ENCODE measurements at places on chromosomes 4 and X. TPM values are rescaled to one million over a fixed set of nuclear protein-coding genes. Genes with fewer than 3 reads are reported as not detected.

- H3K36me3 ChIP-seq, result no peaks in the 10 kb centered on the region
- DNase-seq, result no peak
- no peaks in the 10 kb centered on the region for H3K4me1 ChIP-seq
- H3K4me3 ChIP-seq, result peak overlapping the region; percentile 89
- no peaks in the 10 kb centered on the region for H3K27me3 ChIP-seq
These were observed 635 bp upstream of the PHF8 start for GRCh38 chrX:54044877-54045338.

Gene GPRASP3
- 7.0 TPM for total RNA-seq

DNA sequence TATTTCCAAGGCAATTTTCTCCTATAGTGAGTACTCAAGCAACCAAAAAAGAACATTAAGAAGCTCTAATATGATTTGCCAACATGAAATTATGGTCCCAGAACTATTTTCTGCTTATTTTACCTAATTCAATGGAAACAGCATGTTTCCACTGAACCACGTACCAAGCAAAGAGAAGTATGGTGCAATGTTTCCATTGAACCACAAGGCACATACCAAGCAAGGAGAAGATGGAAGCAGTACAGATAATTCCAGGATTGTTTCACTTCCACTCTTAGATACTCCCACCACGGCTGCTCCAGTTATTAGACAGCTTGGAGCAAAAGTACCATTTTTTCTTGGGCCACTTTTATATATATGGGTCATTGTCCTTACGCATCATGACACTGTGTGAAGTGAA lies 164.9 kb downstream of the RNF150 start:
- H3K36me3 ChIP-seq, result no peaks in the 10 kb centered on the region
- H3K27me3 ChIP-seq, result no peaks in the 10 kb centered on the region
- H3K4me1 ChIP-seq, result peaks cover 4% of the 10 kb centered on the region
- H3K27ac ChIP-seq, result no peak overlapping the region

DNA sequence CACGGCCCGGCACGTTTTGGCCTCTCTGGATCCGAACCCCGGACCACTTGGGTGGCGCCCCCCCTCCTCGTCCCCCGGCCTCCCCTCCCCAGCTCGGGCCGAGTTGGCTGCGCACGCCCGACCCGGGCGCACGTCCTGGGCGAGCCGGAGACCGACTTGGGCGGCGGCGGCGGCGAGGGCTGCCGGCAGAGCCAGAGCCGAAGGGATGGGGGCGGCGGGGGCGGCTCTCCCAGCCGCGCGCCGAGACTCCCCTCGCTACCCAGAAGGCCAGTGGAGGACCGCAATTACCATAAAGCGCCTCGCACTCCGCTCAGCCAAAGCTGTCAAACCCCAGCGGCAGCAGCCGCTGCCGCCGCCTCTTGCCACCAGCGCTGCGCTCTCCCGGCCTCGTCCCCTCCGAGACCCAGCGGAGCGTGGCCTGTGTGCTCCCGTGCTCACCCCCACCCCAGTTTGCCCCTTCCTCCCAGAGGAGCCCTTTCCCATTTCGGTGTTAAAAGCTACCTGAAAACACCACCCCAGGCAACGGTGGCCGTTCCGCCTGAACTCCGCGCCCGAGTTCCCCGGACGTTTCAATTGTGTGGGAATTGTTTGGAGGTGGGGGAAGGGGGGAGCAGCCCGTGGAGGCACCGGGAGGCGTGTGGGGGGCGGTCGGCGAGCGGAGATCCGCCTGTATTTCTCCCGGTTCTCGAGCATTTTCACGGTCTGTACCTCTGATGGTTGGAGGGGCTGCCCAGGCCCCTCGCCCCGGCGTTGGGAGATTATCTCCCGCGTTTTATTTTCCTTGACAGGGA lies 701 bp upstream of the BCOR start:
- DNase-seq, result no peak
- H3K4me1 ChIP-seq, result peaks cover 16% of the 10 kb centered on the region
- H3K27me3 ChIP-seq, result no peaks in the 10 kb centered on the region
- peak overlapping the region; percentile 91 for H3K27ac ChIP-seq

GRCh38 chrX:48890296-48890925 lies 7.2 kb downstream of the TIMM17B start:
- no peak overlapping the region for H3K27ac ChIP-seq
- DNase-seq, result no peak
- no peaks in the 10 kb centered on the region for H3K36me3 ChIP-seq
- peaks cover 10% of the 10 kb centered on the region for H3K4me1 ChIP-seq

DNA sequence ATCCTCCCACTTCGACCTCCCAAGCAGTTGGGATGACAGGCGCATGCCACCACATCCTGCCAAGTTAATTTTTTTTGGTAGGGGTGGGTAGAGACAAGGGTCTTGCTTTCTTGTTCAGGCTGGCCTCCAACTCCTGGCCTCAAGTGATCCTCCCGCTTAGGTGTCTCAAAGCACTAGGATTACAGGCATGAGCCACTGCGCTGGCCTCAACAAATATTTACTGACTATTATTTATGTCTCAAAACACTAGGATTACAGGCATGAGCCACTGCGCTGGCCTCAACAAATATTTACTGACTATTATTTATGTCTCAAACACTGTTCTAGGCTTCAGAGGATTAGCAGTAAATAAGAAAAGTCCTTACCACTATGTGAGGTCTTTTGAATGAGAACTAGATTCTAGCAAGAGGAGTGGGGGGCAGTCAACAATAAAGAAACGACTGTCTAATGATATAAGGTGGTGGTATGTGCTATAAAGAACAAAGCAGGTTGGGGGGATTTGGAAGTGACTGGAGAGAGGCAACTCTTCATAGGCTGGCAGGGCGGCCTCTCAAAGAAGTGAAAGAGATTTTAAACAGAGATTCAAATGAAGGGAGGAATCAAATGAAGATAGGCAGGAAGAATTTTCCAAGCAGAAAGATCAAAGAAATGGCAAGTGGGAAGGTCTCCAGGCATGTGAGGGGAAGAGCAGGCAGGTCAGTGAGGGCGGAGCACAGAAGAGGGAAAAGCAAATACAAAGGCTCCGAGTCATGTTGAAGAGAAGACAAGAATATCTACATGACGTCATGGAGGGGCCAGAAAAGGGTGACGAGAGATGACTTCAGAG lies 12.7 kb upstream of the ACSL1 start:
- DNase-seq, result no peak
- no peak overlapping the region for H3K4me3 ChIP-seq
- H3K4me1 ChIP-seq, result no peaks in the 10 kb centered on the region

Gene ADH1A
- 0.99 TPM for total RNA-seq

DNA sequence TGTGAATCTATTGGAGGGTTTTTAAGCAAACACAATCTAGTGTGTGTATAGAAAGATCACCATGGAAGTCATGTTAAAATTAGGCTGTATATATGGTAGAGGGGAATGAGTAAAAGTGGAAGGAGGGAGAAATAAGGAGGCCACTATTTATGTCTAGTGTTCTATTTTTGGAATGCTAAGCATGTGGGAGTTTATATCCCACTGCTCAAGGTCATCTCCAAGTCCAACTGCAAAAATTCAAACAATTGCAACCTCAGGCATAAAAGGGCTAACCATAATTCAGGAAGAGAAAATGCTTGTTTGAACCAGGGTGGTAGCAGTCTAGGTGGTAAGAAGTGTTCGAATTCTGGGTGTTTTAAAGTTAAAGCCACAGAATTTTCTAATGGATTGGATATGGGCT lies 39.2 kb downstream of the SERPINA7 start:
- no peak overlapping the region for H3K27ac ChIP-seq
- DNase-seq, result no peak
- H3K4me3 ChIP-seq, result no peak overlapping the region
- H3K27me3 ChIP-seq, result no peaks in the 10 kb centered on the region
- H3K36me3 ChIP-seq, result no peaks in the 10 kb centered on the region

Gene ODAM
- total RNA-seq, result not detected

- H3K27ac ChIP-seq, result no peak overlapping the region
- DNase-seq, result no peak
- no peaks in the 10 kb centered on the region for H3K27me3 ChIP-seq
- no peaks in the 10 kb centered on the region for H3K36me3 ChIP-seq
These were observed 20.8 kb downstream of the HMX1 start for GRCh38 chr4:8850830-8851188.

GRCh38 chr4:526189-526909 lies 27.3 kb downstream of the PIGG start:
- H3K27ac ChIP-seq, result no peak overlapping the region
- DNase-seq, result no peak
- H3K4me1 ChIP-seq, result no peaks in the 10 kb centered on the region

Gene FAM184B
- not detected for total RNA-seq

- no peaks in the 10 kb centered on the region for H3K27me3 ChIP-seq
- H3K4me1 ChIP-seq, result no peaks in the 10 kb centered on the region
- no peak overlapping the region for H3K4me3 ChIP-seq
- H3K36me3 ChIP-seq, result no peaks in the 10 kb centered on the region
These were observed 35.3 kb downstream of the ARFIP1 start for GRCh38 chr4:152815078-152815477.

GRCh38 chr4:9762823-9763475 lies 18.5 kb upstream of the DRD5 start:
- no peaks in the 10 kb centered on the region for H3K27me3 ChIP-seq
- no peak overlapping the region for H3K4me3 ChIP-seq
- no peaks in the 10 kb centered on the region for H3K36me3 ChIP-seq
- no peak for DNase-seq

DNA sequence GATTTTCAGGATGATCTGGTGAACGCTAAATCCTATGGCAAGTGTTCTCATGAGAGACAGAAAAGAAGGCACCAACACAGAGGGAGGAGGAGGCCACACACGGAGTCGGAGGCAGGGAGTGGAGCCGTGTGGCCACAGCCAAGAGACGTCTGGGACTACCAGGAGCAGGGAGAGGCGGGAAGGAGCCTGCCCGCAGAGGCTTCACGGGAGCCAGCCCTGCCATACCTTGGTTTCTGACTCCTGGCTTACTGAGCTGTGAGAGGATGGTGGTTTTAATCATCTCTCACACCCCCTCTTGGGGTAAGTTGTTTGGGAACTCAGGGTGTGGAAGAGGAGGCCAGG lies 33.5 kb upstream of the GPR78 start:
- H3K27ac ChIP-seq, result no peak overlapping the region
- no peak for DNase-seq
- no peaks in the 10 kb centered on the region for H3K4me1 ChIP-seq
- no peaks in the 10 kb centered on the region for H3K36me3 ChIP-seq
- H3K27me3 ChIP-seq, result no peaks in the 10 kb centered on the region
- H3K4me3 ChIP-seq, result no peak overlapping the region

DNA sequence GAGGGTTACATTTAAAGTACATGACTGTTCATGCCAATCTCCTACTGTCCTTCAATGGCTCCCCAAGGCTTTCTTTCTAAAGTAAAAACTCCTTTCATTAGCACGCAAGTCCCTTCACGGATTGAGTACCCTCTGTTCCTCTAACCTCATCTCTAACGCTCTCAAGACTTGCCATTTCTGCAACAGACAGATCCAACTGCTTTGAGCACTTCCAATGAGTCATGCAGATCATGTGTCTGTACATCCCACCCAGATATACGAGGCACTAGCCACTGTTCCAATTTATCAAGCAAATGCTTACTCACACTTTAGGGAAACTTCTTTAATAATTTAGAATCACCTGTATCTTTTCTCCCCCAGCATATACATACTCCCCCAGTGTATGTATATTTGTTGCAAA lies 332.5 kb upstream of the ZFP42 start:
- no peaks in the 10 kb centered on the region for H3K27me3 ChIP-seq
- H3K4me1 ChIP-seq, result peaks cover 7% of the 10 kb centered on the region
- no peak overlapping the region for H3K4me3 ChIP-seq
- H3K27ac ChIP-seq, result no peak overlapping the region
- no peaks in the 10 kb centered on the region for H3K36me3 ChIP-seq

Gene VEGFD
- 3.0 TPM for total RNA-seq

DNA sequence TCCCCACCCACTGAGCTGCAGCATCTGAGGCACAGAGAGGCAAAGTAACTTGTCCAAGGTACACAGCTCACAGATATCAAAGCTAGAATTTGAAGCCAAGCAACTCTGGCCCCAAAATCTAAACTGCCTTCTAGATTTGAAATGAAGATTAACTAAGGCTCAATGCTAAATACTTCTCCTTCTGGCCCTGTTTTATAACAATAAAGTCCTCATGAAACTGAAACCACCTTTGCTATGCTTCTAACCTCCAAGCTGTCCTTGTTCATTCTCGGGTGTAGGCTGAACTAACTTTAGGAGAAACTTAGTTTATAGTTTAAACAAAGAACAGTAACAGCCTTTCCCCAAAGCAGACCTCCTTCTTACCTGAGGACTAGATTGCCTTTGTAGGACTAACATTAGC lies 93.6 kb downstream of the DCTD start:
- DNase-seq, result no peak
- no peak overlapping the region for H3K27ac ChIP-seq
- no peaks in the 10 kb centered on the region for H3K4me1 ChIP-seq
- no peak overlapping the region for H3K4me3 ChIP-seq

Gene SUPT20HL1
- not detected for total RNA-seq

DNA sequence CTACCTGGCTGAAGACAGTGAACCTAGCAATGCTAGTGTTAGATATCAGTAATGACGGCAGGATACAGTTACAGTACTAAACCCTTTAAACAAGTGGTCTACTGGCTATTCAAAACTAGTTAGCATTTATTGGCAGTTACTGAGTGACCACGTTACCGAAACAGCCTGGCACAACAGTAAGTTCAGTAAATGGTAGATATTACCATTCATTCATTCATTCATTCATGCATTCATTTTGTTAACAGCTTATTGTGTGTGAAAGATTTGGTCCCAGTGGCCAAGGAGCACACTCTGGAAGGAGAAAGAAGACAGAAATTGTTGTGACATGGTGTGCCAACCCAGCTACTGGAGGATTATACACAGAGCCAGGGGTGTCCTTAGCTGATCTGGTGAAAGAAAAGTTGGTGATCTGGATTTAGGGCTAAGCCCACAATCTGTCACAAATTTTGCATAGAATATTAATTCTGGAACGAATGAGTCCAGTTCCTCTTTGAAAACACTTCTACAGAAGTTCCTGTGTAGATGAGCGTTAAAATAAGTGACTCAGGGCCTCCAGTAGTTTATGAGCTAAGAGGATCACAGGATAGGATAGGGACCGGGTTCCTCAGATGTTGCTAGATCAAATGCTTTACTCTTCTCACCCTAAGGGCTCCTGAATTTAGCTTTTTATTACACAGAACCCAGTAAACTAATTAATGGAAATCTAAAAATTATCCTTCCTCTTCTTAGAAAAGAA lies 179.1 kb downstream of the CBR4 start:
- H3K4me1 ChIP-seq, result peaks cover 7% of the 10 kb centered on the region
- no peak for DNase-seq
- no peaks in the 10 kb centered on the region for H3K27me3 ChIP-seq
- peak overlapping the region; percentile 94 for H3K27ac ChIP-seq
- H3K36me3 ChIP-seq, result no peaks in the 10 kb centered on the region

GRCh38 chr4:167359711-167360110 lies 125.4 kb upstream of the SPOCK3 start:
- H3K27ac ChIP-seq, result no peak overlapping the region
- H3K4me3 ChIP-seq, result no peak overlapping the region
- H3K4me1 ChIP-seq, result no peaks in the 10 kb centered on the region
- DNase-seq, result no peak

GRCh38 chrX:123807835-123808416 lies 51.9 kb upstream of the XIAP start:
- no peaks in the 10 kb centered on the region for H3K27me3 ChIP-seq
- no peak overlapping the region for H3K27ac ChIP-seq
- DNase-seq, result no peak
- H3K4me3 ChIP-seq, result no peak overlapping the region
- H3K36me3 ChIP-seq, result no peaks in the 10 kb centered on the region
- H3K4me1 ChIP-seq, result no peaks in the 10 kb centered on the region

Gene MGARP
- 4.2 TPM for total RNA-seq

Gene STARD8
- total RNA-seq, result 15.8 TPM

- DNase-seq, result no peak
- H3K27me3 ChIP-seq, result no peaks in the 10 kb centered on the region
- no peaks in the 10 kb centered on the region for H3K4me1 ChIP-seq
- H3K4me3 ChIP-seq, result no peak overlapping the region
- no peak overlapping the region for H3K27ac ChIP-seq
- H3K36me3 ChIP-seq, result no peaks in the 10 kb centered on the region
These were observed 51.1 kb downstream of the DMD start for GRCh38 chrX:33160273-33160672.

All from thoracic aorta (tissue), 2 donors.